ENCODE measurements at places on chromosomes 2 and 18.

DNA sequence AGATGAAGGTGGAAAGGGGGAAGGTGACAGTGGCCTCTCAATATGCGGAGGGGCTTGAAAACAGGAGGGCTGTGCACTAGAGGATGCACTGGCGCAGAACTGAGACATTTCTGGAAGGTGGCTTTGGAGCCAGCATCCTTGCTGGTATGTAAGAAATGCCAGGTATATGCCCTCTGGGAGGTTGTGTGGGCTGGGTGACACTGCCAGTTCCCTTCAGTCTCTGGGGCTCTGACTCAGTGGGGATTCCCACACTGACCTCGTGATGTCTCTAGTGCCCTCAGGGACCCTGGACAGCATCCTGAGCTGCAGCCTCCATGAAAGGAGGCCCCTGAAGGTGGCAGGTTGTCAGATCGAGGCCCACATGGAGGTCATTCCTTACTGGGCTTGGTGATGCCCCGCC is 74.0 kb downstream of the AGAP1 start:
- DNase-seq, result no peak

DNA sequence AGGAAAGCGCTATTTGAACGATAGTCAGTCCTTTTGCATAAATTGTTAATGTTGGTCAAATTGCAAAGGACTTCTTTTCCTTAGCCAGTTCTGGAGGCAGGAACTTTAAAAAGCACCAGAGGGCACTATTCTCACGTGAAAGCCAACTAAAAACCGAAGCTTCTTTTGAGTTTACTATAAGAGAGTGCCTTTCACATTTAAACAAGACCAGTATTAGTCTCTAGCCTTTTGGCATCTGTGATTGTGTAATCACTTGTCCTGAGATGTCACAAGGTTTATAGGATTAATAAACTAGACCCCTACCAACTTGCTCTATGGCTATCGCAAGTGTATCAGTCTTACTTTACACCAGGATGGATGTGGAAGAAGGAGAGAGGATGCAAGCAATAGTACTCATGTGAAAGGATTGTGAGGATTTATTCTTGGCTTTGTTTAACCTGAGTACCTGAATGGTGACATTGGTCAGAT is 14.4 kb upstream of the STAT4 start:
- no peak for DNase-seq

- no peak for DNase-seq
Observed at GRCh38 chr2:108239786-108240185, at the start of gene SULT1C3. TSS of gene SULT1C3 (plus strand) at chr2:108239968. CDS start at chr2:108247195, 7,227 bp downstream.

GRCh38 chr2:199851501-199851810 is 464 bp upstream of the FTCDNL1 start:
- no peak for DNase-seq

- DNase-seq, result no peak
Observed at GRCh38 chr18:6333981-6334380, 80.7 kb downstream of the L3MBTL4 start.

DNA sequence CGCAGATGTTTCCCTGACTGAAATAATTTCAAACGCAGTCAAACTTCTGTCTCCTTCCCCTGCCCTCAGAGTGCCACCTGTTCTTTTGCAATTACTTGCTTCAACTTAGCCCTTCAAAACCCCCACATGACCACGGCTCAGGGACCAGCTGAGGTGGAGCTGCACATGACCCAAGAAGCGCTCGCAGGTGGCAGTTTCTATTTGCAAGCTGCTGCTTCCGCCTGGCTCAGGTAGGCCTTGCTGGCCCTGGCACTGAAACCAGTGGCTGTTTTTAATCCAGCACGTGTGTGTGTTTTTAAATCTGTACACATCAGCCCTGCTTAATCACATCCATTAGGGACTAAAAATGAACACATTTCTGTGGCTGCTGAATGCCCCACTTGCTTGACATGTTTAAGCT is 95.3 kb downstream of the CCDC93 start:
- no peak for DNase-seq

GRCh38 chr2:188050726-188051125 is 240.9 kb upstream of the GULP1 start:
- no peak for DNase-seq

GRCh38 chr2:18110222-18110621 is 231.8 kb downstream of the KCNS3 start:
- no peak for DNase-seq

DNA sequence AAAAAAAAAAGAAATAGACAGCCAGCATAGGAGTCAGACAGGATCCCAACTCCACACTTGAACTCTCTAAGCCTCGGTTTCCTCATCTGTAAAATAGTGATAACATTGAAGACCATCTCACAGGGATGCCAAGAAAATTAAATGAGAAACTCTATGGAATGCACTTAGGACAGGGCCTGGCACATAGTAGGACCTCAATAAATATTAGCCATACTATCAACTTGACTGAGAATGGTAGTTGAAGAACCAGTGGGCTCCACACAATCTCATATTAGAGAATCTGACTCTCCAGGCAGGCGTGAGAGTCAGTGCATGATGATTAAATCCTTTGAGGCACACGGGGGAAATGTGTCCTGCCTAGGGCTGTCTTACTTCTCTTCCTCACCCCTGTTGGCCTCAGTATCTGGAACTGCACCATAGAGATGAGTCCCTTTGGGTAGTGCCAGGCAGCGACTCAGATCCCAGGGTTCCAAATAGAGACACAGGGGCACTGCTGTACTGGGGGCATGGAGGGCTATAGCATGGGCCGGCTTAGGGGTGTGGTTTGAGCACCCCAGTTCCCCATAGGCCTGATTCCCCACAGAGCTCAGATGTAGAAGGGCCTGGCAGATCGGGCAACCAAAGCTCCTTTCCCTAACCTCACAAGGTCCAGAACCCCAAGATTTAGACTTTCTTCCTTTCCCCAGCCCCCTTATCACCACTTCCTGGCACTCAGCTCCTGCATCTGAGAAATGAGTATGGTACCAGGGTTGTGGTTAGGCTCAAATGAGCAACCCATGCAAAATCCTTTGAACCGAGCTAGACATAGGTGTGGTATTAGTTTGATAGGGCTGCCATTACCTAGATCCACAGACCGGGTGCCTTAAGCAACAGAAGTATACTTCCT is 51.3 kb upstream of the CAB39 start:
- no peak for DNase-seq

- DNase-seq, result no peak
Observed at GRCh38 chr2:189425676-189426075, 15.6 kb upstream of the WDR75 start.

- DNase-seq, result no peak
Observed at GRCh38 chr2:15782769-15783294, 157.5 kb upstream of the MYCN start.

DNA sequence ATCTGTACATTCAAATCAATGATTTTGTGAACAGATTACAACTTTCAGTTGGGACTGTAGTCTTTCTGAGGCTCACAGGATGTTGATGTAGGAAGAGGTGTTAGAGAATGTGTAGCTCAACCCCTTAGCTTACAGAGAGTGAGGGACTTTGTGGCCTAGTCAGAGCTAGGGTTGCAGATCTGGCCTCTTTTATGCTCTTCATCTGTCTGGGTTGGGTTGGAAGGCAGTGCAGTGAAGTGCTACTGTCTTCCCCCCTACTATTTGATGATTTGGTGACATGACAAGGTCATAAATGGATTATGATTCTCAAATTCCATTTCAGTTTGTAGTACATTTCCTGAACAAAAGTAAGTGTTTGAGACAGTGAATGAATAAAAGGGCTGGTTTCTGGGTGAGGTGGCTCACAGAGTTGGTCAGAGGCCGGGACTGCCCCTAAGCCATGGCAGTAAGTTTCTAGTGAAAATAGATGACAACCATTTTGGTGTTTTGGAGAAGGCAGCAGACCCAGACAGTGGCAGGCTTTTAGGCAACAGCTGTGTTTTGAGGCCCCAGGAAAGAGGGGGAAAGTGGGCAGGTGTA is 21.6 kb downstream of the MAP4K4 start:
- DNase-seq, result no peak

DNA sequence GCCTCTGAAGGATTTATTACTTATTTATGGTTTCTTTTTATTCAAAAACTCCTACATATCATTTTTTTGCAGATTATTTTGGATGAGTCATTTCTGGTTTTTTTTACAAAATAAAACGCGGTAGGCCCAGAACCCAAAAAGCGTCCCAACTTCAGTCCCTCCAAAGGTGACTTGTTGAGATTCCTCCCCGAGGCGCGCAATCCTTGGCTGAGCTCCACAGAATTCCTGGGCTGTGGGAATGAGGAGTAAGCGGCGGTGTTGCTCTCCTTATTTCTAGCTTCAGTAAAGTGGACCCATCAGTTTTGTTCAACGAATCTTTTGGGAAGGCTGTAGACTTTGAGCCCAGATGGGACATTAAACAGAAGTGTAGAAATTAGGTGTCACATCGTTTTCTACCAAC is 67.0 kb upstream of the RMP24 start:
- no peak for DNase-seq

DNA sequence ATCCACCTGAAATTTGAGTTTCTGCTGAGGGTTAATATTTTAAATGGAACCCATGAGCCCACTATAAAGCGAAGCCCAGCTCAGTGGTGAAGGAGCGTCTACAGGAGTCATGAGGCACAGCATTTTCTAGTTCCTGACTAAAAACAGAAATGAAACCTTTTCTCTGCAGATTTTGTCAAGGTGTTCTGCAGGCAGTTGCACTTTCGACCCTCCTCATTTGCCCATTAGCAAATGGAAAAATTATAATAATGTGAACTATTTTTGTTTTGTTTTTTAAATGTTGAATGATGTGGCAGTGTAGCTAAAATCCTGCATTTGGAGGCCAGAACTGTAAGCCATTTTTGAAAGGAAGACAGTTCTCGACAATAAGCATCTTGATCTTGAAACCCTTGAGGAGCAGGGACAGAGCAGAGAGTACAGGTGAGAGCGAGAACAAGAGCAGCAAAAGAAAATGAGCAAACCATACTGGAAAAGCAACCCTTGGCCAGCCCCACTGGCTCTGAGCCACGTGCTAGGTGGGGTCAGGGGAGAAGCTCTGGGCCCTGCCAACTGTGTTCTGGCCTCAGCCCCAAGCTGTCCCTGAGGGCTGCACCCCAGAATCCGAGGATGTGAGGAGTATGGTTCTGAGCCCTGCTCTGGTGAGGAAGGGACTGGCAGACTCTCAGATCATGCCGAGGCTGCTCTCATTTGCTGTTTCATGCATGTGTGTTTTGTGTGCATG is 26.4 kb upstream of the COPS8 start:
- DNase-seq, result no peak

DNA sequence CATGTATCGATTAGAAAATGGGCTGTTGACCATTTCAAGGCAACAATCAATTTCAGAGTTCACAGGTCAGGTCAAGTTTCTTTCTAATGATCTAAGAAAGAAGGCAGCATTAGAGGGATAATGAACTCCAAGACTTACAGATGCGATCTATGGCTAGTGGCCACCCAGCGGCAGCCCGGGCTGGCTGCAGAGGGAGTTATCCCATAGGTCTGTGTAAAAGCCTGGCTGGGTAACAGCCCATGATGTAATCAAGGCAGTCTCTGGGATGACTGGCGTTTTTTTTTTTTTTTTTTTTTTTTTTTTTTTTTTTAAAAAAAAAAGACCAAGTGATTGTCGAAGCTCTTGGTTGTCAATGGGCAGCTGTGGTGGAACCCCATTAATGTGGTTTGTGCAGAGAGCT is 171.1 kb upstream of the SKOR2 start:
- DNase-seq, result no peak

DNA sequence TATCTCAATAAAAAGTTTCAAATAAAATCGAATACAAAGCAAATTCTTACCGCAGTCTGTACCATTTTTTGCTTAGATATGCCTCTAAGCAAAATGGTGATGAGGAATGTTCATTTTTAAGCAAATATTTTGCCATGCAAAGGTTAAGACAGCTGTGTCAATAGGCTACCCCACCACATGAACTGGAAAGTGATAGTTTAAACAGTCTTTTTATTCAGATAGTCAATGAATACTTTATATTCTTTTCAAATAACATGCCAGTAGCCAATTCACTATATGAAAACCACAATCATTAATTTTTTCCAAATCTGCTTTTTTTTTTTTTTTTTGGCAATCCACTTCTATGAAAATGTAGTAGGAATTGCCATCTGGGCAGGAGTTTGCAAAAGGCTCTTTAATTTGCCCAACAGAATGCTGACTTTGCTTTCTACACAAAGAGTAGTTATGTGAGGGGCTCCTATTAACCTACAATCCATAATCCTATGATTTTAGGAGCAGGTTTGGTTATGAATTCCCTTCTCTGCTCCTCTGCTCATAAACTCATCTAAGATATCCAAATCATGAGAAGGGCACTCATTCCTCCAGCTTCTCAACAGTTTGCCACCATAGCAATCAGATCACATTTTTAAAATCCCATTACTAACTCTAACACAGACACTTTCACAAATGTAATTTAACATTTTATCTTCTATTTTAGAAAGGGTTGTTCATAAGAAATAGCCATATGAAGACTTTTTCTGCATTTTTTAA is 69.2 kb downstream of the SLC40A1 start:
- no peak for DNase-seq
